ENCODE measurements at places on chromosomes 4 and X. TPM values are rescaled to one million over a fixed set of nuclear protein-coding genes. Genes with fewer than 3 reads are reported as not detected.

DNA sequence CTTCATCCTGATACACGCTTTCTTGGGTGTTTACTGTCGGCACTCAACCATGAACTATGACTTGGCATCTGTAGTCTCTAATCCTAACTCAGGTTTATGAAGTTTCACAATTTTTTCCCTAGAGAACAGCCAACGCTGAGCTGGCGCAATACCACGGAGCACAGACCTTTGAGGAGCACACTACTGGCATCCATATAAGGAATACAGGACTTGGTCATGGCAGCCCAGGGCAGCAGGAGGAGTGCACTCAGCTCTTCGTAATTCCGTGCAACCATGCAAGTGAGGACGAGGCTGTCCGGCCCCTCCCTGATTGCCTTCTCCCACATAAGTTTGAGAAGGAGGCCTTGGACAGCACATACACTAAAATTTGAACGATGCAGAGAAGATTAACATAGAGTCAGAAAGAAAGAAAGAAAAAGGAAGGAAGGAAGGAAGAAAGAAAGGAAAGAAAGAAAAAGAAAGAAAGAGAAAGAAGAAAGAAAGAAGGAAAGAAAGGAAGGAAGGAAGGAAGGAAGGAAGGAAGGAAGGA lies 41.0 kb upstream of the PDLIM5 start:
- no peak for DNase-seq

GRCh38 chr4:764405-765169 lies 59.0 kb downstream of the PCGF3 start:
- DNase-seq, result no peak

GRCh38 chr4:159937595-159937994 lies 834.7 kb downstream of the RAPGEF2 start:
- DNase-seq, result no peak

- DNase-seq, result no peak
Observed at GRCh38 chr4:8291036-8291682, 21.6 kb downstream of the HTRA3 start.

DNA sequence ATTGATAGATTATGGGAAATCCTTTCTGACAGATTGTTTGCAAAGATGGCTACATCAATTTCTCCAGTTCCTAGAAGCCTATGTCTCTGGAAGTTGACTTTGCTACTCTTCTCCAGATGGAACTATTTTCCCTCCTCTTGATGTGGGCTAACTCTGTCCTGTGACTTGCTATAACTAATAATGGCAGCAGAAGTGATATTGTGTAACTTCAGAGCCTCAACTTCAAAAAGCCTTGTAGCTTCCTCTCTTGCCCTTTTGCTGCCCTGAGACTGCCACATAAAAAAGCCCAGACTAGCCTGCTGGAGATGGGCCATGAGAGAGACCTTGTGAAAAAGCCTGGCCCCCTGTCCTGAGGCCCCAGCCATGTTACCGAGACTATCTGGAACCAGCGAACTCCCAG lies 210.7 kb upstream of the SLC7A11 start:
- DNase-seq, result no peak

Gene CT45A1
- not detected for total RNA-seq

GRCh38 chr4:182644683-182645050 lies 272.5 kb downstream of the DCTD start:
- no peak for DNase-seq

Gene OTUD6A
- not detected for total RNA-seq

Gene CT83
- not detected for total RNA-seq

DNA sequence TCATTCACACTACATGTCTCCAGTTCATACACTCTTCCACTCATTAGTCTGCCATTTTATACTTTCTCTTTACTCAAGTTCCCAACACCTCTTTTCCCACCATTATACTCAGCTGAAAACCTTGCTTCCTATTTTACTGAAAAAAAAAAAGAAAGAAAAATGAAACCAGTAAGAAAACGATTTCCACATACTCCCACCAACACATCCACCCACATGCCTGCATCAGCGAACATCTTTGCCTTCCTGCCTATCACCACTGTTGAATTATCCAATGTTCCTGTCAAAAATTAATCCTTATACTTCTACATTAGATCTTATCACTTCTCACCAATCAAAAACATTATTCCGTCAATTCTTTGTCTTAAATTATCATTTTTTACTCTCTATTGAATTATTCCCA lies 188.1 kb upstream of the FAM241A start:
- DNase-seq, result no peak

DNA sequence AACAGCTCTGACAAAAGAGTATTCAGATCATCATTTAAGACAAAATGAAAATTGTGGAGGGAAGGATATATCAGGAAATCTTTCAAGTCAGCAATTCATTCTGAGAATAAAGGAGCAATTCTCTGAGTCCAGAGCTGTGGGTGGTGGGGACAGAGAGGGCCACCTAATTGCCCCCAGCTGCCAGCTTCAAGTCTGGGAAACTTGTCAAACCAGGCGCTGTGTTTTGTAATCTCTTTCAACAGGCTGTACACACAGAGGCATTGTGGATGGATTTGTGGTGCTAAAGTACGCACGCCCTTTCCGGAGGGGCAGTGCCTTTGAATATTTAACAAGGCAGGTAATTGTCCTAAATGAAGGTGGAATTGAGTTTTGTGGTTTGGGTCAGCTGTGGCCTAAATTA lies 591.1 kb upstream of the BOD1L1 start:
- DNase-seq, result no peak

Gene WNK3
- total RNA-seq, result 0.38 TPM

- DNase-seq, result no peak
Observed at GRCh38 chr4:153243468-153243867, 39.2 kb downstream of the TRIM2 start.

Gene TRAM1L1
- total RNA-seq, result 0.51 TPM

Gene SORBS2
- 148 TPM for total RNA-seq

Gene MID1IP1
- total RNA-seq, result 8.3 TPM
